Glutamatergic neuron (in vitro differentiated cells): ENCODE measurements at places on chromosomes 5 and 9. TPM values are rescaled to one million over a fixed set of nuclear protein-coding genes. Genes with fewer than 3 reads are reported as not detected.

- no peak for DNase-seq
Measured at GRCh38 chr9:3993773-3994172, 306.1 kb downstream of the GLIS3 start.

- DNase-seq: peak; percentile 60
Measured at GRCh38 chr9:114098936-114099668, at the start of gene KIF12. Gene KIF12, minus strand, starts transcription at chr9:114099292. Its CDS starts 16 bp downstream, at chr9:114099276.

LTC4S gene
- total RNA-seq: 0.91 TPM

GRCh38 chr5:154801083-154801482 lies 45.9 kb downstream of the LARP1 start:
- DNase-seq: no peak

CDC20B gene
- 0.34 TPM for total RNA-seq

FGD3 gene
- total RNA-seq: 1.2 TPM

- DNase-seq: no peak
Measured at GRCh38 chr9:71744754-71745521, 23.4 kb downstream of the CEMIP2 start.

FOXD4L5 gene
- not detected for total RNA-seq

DNA sequence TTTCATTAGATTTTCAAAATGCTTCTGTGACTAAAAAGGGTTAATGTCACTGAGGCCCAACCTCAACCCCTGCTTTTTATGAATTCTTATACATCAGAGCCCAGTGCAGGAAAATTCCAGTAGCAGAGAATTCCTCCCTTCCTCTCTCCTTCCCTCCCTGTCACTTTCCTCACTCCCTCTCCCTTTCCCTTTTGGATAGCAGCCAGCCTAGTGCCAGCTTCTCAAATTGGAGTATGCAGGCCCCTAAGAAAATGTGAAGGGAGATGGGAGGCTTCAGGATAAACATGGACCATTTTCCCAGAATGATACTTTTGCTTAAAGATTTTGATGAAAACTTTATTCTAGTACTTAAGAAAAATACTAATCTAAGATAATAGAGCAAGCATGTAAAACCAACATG lies 507.4 kb downstream of the KDM4C start:
- no peak for DNase-seq

GRCh38 chr5:15691521-15691920 lies 191.5 kb downstream of the FBXL7 start:
- no peak for DNase-seq

DNA sequence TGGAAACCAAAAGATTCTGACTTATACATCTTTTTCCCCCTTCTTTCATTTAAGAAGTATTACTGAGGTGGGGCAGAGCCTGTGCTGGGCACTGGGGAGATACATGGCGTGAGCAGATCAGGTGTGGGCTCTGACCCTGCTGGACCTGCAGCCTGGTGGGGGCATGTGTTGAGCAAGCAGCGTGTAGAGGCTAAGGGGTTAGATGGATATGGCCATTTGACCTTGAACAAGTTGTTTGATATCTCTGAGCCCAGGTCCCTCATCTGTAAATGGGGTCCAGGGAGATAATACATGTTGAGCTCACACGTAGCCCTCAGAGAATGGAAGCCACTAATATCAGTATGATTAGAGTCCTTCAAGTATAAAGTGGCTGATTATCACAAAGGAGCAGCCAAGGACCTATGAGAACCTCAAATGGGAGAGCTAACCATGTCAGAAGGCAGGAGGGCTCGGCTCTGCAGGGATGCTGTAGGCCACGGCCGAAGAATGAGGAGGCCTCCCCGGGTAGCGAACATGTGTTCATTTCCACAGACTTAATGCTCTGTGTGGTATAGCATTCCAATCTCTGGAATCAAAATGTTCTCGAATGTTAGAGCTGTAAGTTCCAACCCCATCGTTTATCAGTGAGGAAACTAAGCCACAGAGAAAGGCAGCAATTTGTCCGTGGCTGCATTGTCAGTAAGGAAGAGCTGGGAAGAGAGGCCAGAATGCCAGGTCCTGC lies 15.4 kb upstream of the ANGPTL2 start:
- no peak for DNase-seq

DNA sequence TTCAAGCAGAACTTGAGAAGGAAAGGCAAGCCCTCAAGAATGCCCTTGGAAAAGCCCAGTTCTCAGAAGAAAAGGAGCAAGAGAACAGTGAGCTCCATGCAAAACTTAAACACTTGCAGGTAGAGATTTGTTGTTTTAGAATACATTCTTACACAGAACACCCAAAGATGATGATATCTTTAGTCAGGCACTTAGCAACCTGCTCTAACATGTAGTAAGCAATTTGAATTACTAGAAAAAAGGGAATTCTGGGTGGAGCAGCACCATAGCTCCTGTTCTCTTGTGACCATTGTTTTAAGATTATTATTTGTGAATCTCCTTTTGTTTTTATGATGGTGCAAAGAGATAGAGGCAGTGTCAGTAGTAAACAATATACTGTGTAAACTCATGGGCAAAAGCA lies 63.1 kb downstream of the RAB14 start:
- DNase-seq: no peak

- no peak for DNase-seq
Measured at GRCh38 chr5:98798371-98798770, 24.9 kb downstream of the RGMB start.

DNA sequence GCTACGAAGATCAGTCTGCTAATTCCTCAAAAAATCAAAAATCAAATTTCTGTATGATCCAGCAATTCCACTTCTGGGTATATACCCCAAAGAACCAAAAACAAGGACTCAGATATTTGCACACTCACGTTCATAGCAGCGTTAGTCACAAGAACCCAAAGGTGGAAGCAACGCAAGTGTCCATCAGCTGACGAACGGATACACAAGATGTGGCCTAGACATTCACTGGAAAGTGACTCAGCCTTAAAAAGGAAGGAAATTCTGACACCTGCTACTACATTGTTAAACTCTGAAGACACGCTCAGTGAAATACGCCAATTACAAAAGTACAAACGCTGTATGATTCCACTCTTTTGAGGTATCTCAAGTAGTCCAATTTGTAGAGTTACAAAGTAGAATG lies 93.3 kb downstream of the OTULIN start:
- no peak for DNase-seq

- no peak for DNase-seq
Measured at GRCh38 chr9:136965771-136966484, 11.4 kb upstream of the PTGDS start.

GRCh38 chr9:91500509-91501014 lies 76.9 kb upstream of the NFIL3 start:
- DNase-seq: no peak

GZMA gene
- not detected for total RNA-seq

DNA sequence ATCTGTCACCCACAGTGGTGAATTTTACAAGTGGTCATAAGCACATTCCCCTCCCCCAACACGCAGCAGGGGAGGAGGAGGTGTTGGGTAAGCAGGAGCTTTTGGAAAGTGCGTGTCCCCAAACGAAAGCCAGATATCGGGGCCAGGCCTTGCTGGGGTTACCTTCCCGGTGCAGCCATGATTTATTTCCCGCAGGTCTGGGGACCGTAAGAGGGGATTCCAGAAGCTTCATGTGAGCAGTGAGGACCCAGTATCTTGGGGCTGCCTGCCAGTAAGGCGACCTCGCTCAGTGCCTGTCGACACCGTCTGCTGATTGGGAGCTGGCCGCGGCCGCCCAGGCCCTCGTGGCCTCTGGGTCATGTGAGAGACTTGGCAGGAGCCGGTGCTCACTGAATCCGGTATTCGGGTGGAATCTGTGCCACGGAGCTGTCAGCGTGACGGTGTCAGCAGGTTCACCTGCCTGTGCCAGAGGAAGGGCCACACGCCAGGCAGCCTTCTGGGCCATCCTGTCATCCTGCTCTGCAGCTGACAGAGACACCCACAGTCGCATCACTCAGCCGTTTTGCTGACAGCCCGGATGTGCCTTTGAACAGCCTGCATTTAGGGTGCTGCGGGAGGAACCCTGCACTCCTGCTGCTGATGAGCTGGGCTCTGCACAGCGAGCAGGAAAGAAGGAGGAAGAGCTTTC lies 37.3 kb downstream of the SEC61B start:
- DNase-seq: peak; percentile 22

LRRC19 gene
- not detected for total RNA-seq

ENHO gene
- total RNA-seq: 11.5 TPM

SAXO1 gene
- total RNA-seq: 0.37 TPM

NIM1K gene
- total RNA-seq: 10.5 TPM

GRCh38 chr5:138463419-138464007 lies 1.8 kb upstream of the EGR1 start:
- DNase-seq: peak; percentile 49
